Liver (tissue), 10 donors: ENCODE measurements at places on chromosomes 11 and 22. TPM values are rescaled to one million over a fixed set of nuclear protein-coding genes. Genes with fewer than 3 reads are reported as not detected.

DNA sequence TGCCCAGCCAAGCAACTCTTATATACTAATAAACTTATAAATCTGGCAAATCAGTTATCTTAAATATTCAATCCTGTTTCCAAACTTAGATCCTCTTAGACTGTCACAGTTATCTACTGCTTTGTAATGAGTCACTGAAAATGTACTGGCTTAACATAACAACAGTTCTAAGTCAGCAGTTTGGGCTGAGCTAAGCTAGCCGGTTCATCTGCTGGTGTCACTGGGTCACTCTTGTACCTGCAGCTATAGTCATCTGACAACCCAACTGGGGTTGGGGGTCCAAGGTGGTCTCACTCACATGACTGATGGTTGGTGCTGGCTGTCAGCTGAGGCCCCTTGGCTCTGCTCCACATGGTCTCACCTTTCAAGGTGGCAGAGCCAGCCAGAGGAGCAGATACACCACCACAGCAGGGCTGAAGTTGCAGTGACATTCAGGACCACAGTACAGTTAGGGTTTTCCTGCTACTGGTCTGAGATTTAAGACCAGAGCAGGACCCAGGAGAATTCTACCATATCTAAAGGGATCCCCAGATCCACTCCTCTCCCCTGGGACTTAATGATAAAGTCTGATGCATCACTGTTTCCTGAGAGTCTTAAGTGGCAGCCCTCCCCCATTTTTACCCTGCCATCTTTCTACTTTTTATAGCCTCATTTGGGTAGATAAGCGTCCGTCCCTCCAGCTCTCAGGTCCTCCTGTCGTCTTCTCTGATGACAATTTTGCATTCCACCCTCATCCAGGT is 7.9 kb upstream of the MACROD1 start:
- no peaks in the 10 kb centered on the region for H3K4me1 ChIP-seq
- H3K4me3 ChIP-seq = no peak overlapping the region
- H3K27ac ChIP-seq = no peak overlapping the region
- no peaks in the 10 kb centered on the region for H3K36me3 ChIP-seq

The FREY1 gene
- total RNA-seq = 2.1 TPM

The TOP3B gene
- total RNA-seq = 26.9 TPM

GRCh38 chr11:385594-386351 is 8.2 kb upstream of the PKP3 start:
- H3K4me1 ChIP-seq = no peaks in the 10 kb centered on the region
- H3K4me3 ChIP-seq = no peak overlapping the region
- no peaks in the 10 kb centered on the region for H3K36me3 ChIP-seq

The OR5B12 gene
- not detected for total RNA-seq

DNA sequence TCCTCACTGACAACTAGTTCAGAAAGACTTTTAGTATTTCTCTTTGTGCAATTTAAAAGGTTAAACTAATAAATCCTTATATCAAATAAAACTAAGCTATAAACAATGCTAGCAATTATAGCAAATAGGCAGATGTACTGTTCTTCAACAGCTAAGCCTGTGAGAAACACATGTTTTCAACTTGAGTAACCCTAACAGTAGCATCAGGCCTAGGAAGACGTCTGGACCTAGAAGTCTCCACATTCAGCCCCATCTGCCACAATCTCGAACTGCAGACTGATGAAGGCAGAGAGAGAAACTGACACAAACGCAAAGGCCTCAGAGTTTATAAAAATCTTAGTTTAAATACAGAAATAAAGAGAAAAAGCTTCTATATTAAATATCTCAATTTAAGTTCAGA is 2.5 kb downstream of the ST13 start:
- peaks cover 2% of the 10 kb centered on the region for H3K36me3 ChIP-seq
- H3K4me1 ChIP-seq = peaks cover 57% of the 10 kb centered on the region
- H3K4me3 ChIP-seq = no peak overlapping the region
- no peaks in the 10 kb centered on the region for H3K27me3 ChIP-seq
- H3K27ac ChIP-seq = peak overlapping the region; percentile 97

- H3K36me3 ChIP-seq = no peaks in the 10 kb centered on the region
- H3K27ac ChIP-seq = no peak overlapping the region
- H3K4me1 ChIP-seq = no peaks in the 10 kb centered on the region
- no peaks in the 10 kb centered on the region for H3K27me3 ChIP-seq
- no peak overlapping the region for H3K4me3 ChIP-seq
These were observed 627.6 kb downstream of the NTM start for GRCh38 chr11:131998020-131998419.

- H3K4me3 ChIP-seq = no peak overlapping the region
- DNase-seq = no peak
- H3K27ac ChIP-seq = peak overlapping the region; percentile 20
- H3K27me3 ChIP-seq = no peaks in the 10 kb centered on the region
These were observed 12.8 kb downstream of the TSKU start for GRCh38 chr11:76795936-76796441.

DNA sequence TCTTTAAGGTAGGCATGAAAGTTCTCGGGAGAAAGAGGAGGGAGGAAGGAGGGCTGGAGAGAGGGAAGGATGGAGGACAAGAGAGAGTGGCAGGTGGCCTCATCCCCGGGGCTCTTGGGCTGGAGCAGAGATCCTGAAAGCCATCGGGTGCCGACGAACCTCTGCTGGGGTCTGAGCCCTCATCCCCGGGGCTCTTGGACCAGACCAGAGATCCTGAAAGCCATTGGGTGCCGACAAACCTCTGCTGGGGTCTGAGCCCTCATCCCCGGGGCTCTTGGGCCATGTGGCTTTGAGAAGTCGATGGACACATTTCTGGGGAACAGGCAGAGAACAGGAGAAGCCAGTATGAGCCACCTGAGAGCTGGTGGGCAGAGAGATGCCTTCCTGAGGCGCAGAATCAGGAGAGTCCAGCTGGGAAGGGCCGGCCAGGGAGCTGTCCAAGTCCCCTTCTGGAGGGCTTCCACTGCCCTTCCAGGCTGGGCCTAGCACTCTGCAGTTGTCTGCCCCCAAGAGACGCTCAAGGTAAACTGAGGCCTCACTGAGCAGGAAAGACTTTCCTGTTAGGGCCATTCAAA is 1398.1 kb downstream of the BRD1 start:
- H3K4me3 ChIP-seq = no peak overlapping the region
- no peaks in the 10 kb centered on the region for H3K36me3 ChIP-seq
- H3K27ac ChIP-seq = no peak overlapping the region
- no peaks in the 10 kb centered on the region for H3K4me1 ChIP-seq
- no peak for DNase-seq

GRCh38 chr11:95378111-95378510 is 147.1 kb upstream of the SESN3 start:
- DNase-seq = no peak
- H3K27me3 ChIP-seq = no peaks in the 10 kb centered on the region
- H3K36me3 ChIP-seq = no peaks in the 10 kb centered on the region

DNA sequence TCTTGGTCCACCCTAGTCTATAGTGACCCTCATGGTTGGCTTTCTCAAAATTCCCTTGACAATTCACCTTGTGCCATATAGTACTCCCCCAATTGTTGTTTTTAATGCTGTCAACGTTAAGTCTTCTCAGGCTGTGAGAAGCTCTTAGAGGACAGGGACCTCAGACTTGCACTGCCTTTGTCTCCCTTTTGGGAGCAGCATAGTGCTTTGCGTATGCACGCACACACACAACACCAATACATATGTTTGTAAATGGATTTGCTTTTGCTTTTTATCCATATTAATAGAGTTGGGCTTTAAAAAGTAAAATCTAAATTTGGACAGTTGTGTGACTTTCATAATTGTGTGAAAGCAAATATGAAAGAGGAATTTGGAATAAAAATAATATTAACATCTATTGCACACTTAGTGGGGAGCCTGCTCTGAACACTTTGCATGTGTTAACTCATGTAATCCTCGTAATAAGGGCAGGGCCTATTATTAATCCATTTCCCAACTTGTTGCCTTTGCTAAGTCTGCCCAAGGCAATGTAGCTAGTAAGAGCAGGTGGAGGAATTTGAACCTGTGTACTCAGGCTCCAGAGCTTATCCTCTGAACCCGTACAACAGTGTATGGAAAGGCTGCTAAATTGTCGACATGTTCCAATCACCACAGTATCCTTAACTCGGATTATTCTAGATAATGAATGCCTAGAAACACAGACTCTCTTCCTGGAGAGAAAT is 257.7 kb upstream of the NARS2 start:
- no peak overlapping the region for H3K4me3 ChIP-seq
- H3K36me3 ChIP-seq = no peaks in the 10 kb centered on the region
- no peak for DNase-seq
- H3K27ac ChIP-seq = no peak overlapping the region
- no peaks in the 10 kb centered on the region for H3K27me3 ChIP-seq

- no peak for DNase-seq
- H3K4me1 ChIP-seq = no peaks in the 10 kb centered on the region
- no peak overlapping the region for H3K27ac ChIP-seq
These were observed 273.7 kb downstream of the C11orf87 start for GRCh38 chr11:109695696-109696095.

DNA sequence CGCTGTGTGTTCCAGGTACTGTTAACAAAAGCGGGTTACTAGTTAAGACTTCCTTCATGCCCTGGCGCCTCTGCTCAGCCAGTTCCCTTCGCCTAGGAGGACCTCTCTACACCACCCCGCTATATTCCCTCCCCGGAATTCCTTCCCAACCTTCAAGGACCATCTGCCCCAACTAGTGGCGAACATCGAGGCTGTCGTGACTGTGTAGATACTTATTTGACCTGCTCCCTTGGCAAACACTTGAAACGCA is 450 bp upstream of the BCL2L13 start:
- H3K27ac ChIP-seq = peak overlapping the region; percentile 100
- no peaks in the 10 kb centered on the region for H3K36me3 ChIP-seq
- peaks cover 4% of the 10 kb centered on the region for H3K4me1 ChIP-seq
- no peaks in the 10 kb centered on the region for H3K27me3 ChIP-seq
- no peak for DNase-seq

GRCh38 chr11:1970956-1971355 is 23.8 kb downstream of the MRPL23 start:
- H3K27ac ChIP-seq = no peak overlapping the region
- no peaks in the 10 kb centered on the region for H3K27me3 ChIP-seq
- H3K36me3 ChIP-seq = no peaks in the 10 kb centered on the region
- peak; percentile 29 for DNase-seq
- no peak overlapping the region for H3K4me3 ChIP-seq
